Activated CD4-positive, alpha-beta T cell treated with anti-CD3 and anti-CD28 coated beads, Interleukin-2, amount 50 U/mL, for 48 hours (primary cell): ENCODE measurements at places on chromosomes 1 and 21.

GRCh38 chr21:45301521-45302081 lies 13.9 kb upstream of the POFUT2 start:
- no peak for DNase-seq

- DNase-seq = no peak
Measured at GRCh38 chr1:110443451-110443850, 7.5 kb upstream of the PROK1 start.

GRCh38 chr1:154225370-154225769 lies 4.6 kb downstream of the UBAP2L start:
- DNase-seq = no peak

- DNase-seq = no peak
Measured at GRCh38 chr1:245481261-245481660, 326.5 kb downstream of the KIF26B start.

DNA sequence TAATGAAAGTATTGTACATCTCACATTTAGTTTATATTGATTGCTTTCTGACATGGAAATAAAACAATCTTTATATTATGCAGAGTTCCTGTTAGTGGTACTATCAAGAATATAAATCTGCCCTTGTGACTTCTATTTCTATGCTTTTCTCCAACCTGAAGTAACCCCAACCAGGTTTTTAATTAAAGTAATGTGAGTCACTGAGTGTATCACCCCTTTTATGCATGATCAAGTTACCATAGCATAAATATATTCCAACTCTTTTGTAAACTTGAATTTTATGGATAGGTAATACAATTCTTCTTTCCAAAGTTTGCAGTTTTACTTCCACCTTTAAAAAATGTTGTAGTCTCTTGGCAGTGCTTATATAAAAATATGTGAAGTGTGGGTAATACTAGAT lies 532.3 kb downstream of the USP25 start:
- no peak for DNase-seq

DNA sequence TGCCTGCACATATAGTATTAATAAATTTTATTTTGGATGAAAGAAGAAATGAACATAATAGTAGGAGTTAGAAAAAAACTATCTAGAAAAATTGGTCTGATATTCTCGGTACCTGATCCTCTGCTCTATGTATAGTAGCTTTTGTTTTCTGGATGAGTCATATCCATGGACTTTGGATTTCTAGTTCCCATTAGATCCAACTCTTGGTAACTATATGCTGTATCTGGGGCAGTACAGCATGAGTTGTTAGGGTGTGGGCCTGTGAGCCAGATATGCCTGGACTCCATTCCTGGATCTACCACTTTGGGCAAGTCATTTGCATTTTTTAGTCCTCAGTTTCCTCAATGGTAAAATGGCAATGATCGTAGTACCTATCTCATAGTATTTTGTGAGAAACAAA lies 372.2 kb upstream of the PKN2 start:
- no peak for DNase-seq

DNA sequence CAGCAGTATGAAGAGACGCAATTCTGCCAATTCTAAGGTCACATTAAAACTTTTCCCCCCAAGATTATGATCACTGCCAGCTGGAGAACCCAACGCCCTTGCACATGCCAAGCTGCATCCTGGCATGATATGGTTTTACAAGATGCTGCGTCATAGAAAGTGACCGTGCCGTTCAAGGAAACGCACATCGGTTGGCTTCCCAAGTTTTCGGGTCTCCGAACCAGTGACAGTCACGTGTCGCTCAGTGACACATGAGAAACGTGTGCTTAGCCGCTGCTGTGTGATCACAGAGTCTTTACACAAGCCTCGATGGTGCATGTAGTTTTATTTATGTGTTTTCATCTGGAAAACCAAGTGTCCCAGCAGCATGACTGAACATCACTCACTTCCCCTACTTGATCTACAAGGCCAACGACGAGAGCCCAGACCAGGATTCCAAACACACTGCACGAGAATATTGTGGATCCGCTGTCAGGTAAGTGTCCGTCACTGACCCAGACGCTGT lies 7.4 kb downstream of the SMIM1 start:
- no peak for DNase-seq

- DNase-seq = no peak
Measured at GRCh38 chr21:37945036-37945435, 28.8 kb upstream of the KCNJ6 start.

GRCh38 chr1:59927213-59927612 lies 640 bp upstream of the CYP2J2 start:
- DNase-seq = no peak

GRCh38 chr21:37886726-37887299 lies 29.4 kb downstream of the KCNJ6 start:
- no peak for DNase-seq

DNA sequence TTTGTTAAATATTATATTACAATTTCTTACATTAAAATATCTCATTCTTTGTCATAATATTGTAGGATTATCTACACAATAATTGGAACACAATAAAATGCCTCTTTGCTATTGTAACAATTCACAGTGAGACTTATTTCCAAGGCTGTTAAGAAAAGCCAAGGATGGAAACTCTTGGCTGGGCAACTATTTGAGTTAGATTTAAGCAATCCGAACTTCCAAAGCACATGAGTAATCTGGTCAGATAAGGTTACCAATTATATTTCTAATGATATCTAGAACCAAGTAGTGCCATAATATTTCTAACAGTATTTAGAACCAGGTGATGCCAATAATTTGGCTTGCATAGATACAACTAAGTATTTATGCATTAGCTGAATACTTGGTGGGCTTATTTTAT lies 154.7 kb upstream of the KCNK2 start:
- no peak for DNase-seq

DNA sequence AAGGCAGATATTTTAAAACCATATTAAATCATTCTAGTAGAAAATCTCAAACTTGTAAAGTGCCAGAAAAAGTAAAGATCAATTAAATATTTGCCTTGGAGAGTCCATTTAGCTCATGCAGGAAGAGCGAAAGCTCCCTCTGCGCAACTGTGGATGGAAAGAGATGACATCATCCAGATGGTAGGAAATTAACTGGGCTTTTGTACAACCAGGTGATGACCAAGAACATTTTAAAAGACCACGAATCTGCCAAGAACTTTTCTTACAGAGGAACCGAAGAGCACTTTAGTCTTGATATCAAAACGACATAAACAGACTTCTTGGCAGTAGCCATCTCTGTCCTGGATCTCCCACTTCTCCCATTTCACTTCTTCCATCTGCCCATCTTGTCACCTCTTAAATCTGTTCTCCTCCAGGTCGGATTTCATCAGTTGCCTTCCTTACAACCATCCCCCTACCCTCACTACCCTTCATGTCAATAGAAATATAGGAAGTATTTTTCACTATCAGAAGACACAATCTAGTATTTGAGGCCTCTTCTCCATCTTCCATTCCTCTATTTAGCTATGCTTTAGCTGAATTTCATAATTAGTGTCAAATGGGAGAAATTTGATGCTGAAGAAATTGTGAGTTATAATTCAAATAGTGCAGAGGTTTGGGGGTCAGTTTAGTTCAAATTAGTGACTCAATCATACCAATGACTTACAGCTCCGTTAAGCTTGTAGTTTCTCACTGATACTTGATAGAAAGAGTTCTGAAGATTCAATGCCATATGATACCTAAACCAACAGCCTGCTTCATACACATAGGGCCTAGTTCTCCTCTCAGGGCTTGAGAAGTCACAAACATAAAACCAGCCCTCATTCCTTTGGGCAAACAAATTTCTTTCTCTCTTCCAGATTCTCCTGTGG lies 22.0 kb upstream of the DNASE2B start:
- DNase-seq = no peak
